ENCODE measurements at places on chromosomes 11 and 22. TPM values are rescaled to one million over a fixed set of nuclear protein-coding genes. Genes with fewer than 3 reads are reported as not detected.

GRCh38 chr22:19336133-19337075 is 44.9 kb upstream of the CLTCL1 start:
- no peak for DNase-seq

DNA sequence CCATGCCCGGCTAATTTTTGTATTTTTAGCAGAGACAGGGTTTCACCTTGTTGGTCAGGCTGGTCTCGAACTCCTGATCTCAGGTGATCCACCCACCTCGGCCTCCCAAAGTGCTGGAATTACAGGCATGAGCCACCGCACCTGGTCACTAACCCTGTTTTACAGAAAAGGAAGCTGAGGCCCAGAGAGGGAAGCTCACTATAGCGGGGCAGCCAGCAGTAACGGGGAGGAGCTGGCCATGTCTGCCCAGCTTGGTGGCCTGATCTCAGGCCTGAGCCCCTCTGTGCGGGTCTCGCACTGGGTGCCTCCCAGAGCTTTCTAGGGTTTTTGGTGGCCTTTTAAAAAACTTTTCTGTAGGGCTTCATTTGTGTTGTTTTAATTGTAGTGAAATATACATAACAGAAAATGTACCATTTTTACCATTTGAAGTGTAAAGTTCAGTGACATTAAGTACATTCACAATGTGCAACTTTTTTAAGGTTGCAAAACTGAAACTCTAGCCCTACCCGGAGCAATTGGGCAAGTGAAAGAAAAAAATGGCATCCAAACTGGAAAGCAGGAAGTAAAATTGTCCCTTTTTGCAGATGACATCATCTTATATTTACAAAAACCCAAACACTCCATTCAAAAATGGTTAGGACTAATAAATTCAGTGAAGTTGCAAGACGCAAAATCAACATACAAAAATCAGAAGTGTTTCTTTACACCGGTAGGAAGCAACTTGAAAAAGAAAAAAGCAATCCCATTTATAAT is 14.5 kb upstream of the CYTH4 start:
- no peak for DNase-seq

DNA sequence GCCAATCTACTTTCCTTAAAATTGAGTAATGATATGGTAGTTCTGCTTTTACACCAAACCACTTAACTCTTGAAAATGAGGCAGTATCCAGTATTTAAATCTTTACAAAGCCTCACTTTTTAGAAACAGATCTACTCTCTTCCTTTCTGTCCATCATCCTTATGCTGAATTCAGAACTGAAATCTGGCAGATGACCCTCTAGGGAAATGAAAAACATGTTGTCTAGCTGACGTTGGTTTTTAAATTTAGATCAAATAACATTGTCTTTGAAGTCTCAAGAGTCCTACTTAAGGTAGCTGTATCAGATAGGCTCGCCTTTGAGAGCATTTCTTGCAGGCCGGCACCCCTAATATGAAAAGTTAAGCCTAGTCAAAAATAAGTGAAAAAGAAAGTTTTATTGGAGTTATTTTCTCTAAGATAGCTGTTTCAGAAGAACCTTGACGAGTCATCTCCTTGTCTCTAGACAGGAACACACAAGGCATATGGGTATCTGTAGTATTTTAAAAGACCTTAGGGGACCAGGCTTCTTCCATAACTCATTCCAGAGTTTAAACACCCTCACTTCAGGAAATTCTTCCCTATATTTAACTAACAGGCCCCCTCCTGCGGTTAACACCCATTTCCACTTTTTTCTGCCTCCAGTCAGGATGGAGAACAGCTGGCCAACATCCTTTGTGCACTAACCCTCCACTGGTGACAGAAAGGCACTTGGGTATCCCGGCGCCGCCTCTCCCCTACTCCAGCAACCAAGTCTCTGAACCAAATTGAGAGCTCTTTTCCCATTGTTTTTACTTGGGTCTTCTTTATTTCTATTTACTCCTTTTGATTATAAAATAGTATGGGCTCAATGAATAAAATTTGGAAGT is 81.2 kb downstream of the WNT11 start:
- DNase-seq: no peak

DNA sequence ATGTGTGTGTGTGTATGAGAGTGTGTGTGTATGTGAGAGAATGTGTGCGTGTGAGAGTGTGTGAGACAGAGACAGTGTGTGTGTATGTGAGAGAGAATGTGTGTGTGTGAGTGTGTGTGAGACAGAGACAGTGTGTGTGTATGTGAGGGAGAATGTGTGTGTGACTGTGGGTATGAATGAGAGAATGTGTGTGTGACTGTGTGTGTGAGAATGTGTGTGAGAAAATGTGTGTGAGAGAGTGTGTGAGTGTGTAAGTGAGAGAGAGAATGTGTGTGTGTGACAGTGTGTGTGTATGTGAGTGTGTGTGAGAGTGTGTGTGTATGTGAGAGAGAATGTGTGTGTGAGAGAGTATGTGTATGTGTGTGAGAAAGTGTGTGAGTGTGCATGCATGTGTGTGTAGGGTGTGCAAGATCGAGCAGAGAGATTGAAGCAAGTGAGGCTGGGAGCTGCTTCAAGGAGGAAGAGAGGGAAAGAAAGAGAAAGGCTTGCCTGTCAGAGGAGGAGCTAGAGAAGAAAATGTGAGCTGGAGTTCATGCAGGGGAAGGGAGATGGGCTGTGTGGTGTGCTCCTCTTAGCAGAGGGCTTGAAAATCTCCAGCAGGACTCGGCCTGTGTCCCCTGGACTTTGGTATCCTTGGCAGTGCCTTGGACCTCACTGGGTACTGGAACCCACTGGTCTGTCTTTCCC is 27.7 kb upstream of the TP53I11 start:
- no peak for DNase-seq

- no peak for DNase-seq
Measured at GRCh38 chr11:119531056-119531455, 108.1 kb upstream of the THY1 start.

DNA sequence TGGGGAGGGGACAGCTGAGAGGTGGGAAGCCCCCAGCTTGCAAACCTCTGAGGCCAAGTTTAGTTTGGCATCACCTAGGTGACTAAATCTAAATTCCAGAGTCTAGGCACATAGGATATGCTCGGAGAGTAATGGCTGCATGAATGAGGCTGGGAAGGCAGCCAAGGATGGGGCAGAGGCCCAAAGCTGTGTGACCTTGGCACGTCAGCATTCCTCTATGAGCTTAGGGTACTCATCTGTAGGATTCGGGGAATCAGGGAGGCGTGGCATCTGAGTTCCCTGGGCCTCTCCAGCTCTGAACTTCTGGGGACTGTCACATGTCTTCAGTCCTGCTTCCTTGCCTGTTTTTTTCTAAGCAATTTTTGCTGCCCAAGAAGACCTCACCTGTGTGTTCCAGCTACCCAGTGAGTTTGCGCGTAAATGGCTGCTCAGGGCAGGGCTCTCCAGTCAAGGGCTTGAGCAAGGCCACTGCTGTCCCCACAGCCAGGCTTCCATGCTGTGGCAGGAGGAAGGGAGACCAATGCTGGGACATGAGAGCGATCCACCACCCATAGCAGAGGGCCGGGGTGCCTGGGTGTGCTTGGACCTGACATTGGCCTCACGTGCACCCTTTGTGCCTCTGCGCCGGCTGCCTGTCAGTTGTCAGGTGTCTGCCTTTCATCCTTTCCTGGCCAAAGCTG is 13.9 kb downstream of the DAGLA start:
- peak; percentile 38 for DNase-seq

GRCh38 chr11:13358596-13359270 is 81.1 kb downstream of the BMAL1 start:
- DNase-seq: no peak

DNA sequence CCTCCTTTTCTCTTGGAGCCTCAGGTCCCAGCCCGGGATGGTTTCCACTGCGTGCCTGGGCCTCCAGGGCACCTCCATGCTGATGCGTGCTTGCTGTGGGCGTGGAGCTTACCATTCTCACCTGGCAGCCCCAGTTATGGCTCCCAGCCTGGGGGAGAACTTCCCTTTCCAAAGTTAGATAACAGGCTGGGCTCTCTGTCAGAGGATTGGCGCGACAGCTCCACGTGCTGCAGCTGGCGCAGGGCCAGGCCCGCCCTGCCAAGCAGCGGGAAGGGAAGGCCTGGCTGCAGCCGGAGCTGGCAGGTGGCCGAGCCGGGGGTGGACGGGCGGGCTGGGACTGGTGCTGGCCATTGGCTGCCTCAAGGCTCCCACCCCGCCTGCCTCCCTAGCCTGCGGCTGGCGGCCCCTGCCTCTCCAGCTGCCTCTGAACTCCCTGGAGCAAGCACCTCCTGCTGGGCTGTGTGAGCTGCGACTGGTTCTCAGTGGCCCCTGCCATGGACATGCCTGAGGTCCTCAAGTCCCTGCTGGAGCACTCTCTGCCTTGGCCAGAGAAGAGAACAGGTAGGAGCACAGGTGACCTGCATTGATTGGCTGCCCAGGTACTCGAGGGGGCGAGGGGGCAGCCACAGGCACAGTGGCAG is 14.6 kb upstream of the TEF start:
- DNase-seq: peak; percentile 99

- no peak for DNase-seq
Measured at GRCh38 chr11:2558397-2558796, 113.6 kb downstream of the KCNQ1 start.

- DNase-seq: no peak
Measured at GRCh38 chr11:72721689-72722049, 30.5 kb downstream of the ARAP1 start.

DNA sequence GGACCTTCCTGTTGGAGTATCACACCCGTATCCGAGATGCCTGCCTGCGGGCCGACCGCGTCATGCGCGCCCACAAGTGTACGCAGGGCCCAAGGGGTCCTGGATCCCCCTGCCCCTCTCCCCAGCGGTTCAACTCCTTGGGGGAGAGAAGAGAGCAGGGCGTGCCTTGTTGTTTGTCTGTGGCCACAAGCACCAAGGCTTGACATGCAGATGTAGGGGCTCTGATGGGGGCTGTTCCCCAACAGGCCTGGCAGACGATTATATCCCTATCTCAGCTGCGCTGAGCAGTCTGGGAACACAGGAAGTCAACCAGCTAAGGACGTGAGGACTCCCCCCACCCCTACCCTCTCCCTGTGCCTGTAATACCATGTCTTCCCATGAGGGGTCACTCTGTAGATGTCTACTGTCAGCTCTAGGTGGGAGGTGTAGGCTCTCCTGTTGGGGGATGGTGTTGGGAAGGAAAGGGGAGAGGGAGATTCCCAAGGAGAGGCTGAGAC is 6.8 kb downstream of the CFL1 start:
- no peak for DNase-seq

GRCh38 chr11:94149431-94150017 is 20.9 kb downstream of the PANX1 start:
- DNase-seq: peak; percentile 74

GRCh38 chr22:45696227-45696626 is 24.6 kb downstream of the ATXN10 start:
- no peak for DNase-seq

DNA sequence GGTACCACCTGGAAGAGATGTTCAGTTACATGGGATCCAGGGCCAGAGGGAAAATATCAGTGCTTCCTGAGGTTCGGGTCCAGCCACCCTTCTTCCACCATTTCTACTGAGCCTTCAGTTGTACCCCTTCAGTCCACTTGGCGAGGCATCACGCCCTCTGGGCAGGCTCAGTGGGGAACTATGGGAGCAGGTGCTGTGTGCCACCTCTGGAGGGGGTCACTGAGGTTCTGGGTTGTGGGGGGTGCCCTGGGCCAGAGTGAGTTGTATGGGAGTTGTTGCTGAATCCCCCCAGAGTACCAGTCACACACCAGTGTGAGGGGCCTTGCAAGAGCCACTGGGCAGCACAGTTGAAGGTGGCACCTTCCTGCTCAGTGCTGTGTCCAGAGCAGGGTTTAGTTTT is 2.7 kb upstream of the SREBF2 start:
- DNase-seq: no peak

DNA sequence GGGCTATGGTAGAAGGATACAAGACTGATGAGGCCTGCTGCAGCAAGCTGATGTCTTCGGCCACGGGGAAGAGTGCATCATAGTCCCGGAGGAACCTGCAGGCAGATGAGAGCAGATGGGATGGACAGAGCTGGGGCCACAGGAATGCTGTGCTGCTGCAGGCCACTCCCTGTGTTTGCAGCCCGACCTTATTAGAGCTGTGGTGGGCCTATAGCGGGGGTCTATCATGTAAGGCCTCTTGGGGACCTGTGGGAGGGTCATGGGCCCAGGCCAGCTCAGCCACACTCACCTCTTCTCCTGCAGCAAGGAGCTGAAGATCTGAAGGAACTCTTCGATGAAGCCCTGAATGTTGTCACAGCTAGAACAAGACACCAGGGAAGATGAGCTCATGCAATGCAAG is 31.9 kb downstream of the ASCC2 start:
- no peak for DNase-seq

- peak; percentile 75 for DNase-seq
Measured at GRCh38 chr11:66568124-66568916, at the start of gene CTSF. CTSF (minus strand) TSS chr11:66568606; CDS start chr11:66568486, 120 bp downstream.

DNA sequence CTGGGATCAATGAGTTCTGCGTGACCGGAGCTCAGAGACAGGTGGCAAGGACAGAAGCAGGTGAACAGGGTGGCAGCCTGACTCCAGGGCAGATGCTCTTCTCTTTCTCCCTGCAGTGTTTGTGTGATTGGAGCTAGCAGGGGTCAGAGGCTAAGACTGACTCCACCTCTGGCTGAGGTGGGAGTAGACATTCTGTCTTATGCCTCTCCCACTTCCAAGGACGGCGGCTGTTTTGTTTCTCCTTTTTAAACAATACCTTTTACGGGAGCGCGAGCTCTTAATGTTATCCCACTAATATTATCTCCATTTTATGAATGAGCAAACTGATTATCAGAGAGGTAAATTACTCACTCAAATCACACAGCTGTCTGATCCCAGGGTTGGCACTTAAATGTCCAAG is 323.7 kb downstream of the MIAT start:
- no peak for DNase-seq

The NCF4 gene
- total RNA-seq: not detected

The C22orf42 gene
- total RNA-seq: not detected

The SYNGR1 gene
- 32.3 TPM for total RNA-seq

The NOX4 gene
- not detected for total RNA-seq

The CLDN5 gene
- total RNA-seq: not detected

The PRODH gene
- not detected for total RNA-seq

The ZNF70 gene
- 3.9 TPM for total RNA-seq

The CARD10 gene
- total RNA-seq: 18.9 TPM

The XKR3 gene
- not detected for total RNA-seq

The SCGB1D1 gene
- not detected for total RNA-seq

The EWSR1 gene
- 159 TPM for total RNA-seq

The ALDH3B1 gene
- 7.5 TPM for total RNA-seq
